ENCODE measurements at places on chromosomes 11 and 22.

- DNase-seq = no peak
Observed at GRCh38 chr11:104073950-104074705, 37.7 kb downstream of the DDI1 start.

DNA sequence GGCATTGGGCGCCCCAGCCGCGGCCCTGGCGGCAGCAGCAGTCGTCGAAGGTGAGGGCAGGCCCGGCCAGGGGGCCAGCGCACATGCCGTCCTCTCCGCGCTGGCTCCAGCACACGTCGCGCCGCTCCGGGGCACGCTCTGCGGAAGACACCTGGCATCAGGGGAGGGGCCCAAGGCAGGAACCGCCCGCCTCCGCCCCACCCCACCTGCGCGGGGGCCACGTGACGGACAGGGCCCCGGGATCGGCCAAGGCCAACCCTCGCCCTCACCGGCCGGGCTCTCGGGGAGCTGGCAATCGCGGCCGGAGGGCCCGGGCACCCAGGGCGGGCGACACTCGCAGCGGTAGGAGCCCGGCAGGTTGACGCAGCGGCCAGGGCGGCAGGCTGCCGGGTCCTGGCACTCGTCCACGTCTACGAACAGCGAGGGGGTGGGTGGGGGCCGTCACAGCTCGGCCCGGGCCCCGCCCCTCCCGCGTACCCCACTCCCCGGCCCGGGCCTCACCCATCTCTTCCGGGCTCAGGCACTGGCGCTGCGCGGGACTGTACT is 14.9 kb downstream of the SCYL1 start:
- DNase-seq = no peak

- no peak for DNase-seq
Observed at GRCh38 chr11:80872116-80872728, 1431.4 kb upstream of the TENM4 start.

GRCh38 chr11:115391598-115391997 is 112.6 kb downstream of the CADM1 start:
- no peak for DNase-seq

DNA sequence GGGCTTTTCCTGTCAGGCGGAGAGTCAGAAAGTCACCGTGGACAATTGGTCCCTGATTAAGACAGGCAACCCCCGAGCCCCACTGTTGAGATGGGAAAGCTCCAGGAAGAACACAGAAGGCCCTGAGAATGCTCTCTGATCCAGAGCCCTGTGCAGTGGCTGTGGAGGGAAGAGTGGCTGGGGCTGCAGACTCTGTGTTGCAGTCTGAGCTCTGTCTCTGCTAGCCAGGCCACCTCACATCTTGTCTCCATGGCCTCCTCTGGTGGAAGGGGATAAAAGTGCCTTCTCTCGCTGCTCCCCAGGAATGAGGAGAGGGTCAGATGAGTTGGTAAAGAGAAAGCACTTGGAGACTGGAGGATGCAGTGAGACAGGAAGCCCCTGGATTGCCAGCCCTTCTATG is 141.2 kb downstream of the CEP164 start:
- DNase-seq = no peak

GRCh38 chr11:31922450-31922849 is 111.3 kb upstream of the PAX6 start:
- no peak for DNase-seq

GRCh38 chr22:39985383-39986035 is 9.2 kb upstream of the FAM83F start:
- no peak for DNase-seq
